A172 (cell line): ENCODE measurements at places on chromosomes 1 and 21. TPM values are rescaled to one million over a fixed set of nuclear protein-coding genes. Genes with fewer than 3 reads are reported as not detected.

The CLIC6 gene
- not detected in 2 replicates for total RNA-seq

DNA sequence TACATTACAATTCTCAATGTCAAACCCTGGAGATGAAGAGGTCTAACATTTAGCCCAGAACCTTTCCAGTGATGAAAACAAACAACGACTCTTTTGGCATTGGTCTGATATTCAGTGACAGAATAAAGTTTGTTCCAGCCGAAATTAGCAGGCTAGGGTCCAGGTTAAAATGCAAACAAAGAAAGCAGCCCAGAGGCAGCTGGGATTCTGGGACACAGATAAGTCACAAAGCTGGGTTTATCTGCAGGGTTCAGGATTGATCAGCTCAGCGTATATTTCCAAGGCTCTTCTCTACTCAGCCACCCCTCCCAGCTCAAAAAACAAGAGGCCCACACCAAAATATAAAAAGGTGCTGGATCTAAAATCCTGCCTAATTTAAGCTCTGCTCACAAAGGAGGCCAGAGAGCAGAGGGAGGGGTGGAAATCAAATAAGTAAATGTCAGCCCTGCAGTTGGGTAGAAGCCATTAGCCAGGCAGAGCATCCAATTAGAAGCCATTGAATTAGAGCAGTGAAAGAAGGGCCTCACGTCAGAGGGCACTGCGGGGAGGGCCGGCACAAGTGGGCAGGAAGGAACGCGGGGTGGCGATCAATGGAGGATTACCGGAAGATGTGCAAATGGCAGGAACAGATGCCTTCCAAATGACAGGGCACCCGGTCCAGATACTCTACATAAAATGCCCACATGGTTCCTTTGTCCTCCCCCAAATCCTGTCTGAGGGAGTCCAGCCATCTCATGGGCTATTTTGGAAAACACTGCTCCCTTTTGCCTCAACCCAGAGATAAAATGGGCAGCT, 3.2 kb upstream of the KLHDC8A start:
- no peak for DNase-seq

DNA sequence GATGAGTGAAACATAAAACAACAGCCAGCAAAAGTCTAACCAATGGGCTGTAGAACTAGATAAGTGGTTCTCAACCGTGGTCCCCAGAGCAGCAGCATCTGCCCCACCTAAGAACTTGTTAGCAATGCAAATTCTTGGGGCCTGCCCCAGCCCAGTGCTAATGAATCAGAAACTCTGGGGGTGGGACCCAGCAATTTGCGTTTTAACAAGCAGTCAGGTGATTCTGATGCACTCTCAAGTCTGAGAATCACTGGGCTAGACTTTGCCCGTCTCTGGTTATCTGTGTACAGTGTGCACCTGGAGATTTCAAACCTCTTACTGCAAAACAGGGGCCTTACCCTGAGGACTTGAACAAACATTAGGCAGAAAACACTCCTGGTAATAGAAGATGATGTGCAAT, 66.5 kb downstream of the PLXNA2 start:
- DNase-seq: peak; percentile 35

The HDGF gene
- 430 and 446 TPM in 2 replicates for total RNA-seq

DNA sequence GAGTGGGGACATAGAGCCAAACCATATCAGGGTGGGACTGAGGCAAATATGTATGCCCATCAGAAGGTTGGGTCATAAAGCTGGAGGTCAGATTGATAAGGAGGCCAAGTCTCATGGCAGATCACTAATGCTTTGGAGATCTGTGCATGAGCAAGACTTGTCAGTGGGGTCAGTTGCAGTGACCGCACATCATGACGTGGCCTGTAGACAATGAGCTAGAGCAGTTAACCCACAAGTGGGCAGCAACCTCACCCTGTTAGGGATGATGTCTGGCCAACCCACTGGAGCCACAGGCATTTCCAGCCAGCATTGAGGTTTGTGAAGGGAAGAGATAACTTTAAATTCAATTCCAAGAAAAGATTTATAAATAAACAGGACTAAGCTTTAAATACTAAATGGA, 66.7 kb downstream of the XCL1 start:
- DNase-seq: peak; percentile 90

- DNase-seq: no peak
Observed at GRCh38 chr1:121452484-121452883, 267.7 kb downstream of the SRGAP2C start.

The S100A12 gene
- not detected in 2 replicates for total RNA-seq

GRCh38 chr21:37430184-37430821, 63.7 kb downstream of the DYRK1A start:
- DNase-seq: no peak

- DNase-seq: no peak
Observed at GRCh38 chr1:28027660-28028059, 60.8 kb downstream of the EYA3 start.

The C8B gene
- not detected in 2 replicates for total RNA-seq
